Activated T-cell treated with anti-CD3 and anti-CD28 coated beads for 4 hours (primary cell): ENCODE measurements at places on chromosomes 12 and 14.

DNA sequence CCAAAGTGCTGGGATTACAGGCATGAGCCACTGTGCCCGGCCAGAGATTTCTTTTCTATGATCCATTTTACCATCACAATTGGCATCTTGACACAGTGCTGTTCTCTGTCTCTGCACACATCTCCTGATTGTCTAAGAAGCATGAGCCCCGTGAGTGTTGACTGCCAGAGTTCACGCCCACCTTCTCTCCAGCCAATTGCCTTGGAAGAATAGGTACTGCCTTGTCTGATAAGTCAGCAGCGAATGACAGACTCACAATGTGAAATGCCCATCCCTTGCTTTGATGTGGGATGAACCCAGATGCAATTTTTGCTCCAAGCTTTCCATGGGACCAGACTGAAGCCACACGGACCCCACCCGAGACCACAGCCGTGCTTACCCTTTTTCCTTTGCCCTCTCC is 19.3 kb downstream of the EIF5 start:
- no peak for DNase-seq

DNA sequence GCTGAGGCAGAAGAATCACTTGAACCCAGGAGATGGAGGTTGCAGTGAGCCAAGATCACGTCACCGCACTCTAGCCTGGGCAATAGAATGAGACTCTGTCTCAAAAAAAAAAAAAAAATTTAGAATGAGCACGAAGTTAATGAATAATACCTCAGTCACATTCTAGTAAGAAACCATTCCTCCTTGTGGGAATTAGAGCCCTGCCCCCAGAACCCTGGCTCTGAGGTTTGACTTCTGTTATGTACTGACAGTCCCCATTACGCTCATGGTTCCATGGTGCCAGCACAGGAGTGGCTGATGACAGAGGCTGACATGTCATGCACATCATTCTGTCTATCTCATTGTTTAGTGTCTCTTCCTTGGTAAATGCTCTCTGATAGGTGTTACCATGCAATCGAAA is 132.6 kb upstream of the FGD4 start:
- DNase-seq = no peak

- no peak for DNase-seq
Measured at GRCh38 chr14:89936654-89937185, 17.8 kb downstream of the EFCAB11 start.

DNA sequence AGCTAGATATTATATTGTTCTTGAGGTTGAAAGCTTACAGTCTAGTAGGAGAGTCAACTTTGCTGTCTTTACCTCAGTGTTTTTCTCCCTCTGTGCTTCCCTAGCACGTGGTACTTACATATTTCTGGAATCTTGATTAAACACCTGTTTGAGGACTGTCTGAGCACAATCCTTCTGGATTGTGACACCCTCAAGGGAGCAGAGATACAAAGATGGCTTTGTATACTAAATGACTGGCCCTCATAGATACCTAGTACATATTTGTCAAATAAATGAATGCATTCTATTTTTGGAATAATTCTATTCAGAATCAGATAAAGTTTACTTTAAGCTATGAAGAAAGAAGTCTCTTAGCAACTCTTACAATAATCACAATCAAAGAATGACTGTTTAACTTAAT is 113.3 kb downstream of the LRRK2 start:
- no peak for DNase-seq

DNA sequence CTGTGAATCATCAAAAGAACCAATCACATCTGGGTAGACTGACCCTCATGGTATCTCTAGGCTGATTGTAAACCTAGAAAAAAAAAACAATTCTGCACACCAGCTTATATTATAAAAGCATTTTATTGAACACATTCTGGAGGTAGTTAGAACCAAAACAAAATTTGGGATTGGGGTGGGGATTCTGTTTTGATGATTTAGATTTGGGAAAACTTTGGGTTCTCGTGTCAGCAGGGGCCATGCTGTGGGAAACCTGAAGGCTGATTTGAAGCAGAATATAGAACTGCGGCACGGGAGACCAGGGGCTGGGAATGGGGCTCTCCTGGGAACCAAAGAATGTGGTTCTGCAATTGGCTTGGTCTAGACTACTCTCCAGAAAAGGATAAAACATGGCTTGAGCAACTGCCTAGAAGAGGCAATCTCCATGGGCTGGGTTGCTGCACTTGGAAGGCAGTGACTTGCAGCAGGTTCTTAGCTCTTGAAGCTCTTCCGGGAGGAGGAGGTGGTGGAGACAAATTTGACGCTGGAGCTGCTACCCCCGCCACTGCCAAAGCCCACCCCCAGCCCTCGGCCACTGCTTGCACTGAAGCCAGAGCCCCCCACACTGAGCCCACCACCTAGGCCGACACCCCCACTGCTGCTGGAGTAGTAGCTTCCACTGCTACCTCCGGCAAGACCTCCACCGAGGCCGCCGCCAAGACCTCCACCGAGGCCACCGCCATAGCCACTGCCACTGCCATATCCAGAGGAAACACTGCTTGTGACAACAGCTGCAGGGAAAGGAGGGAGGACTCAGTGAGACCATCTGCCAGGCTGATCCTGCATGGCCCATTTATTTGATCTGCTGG is 5.5 kb downstream of the KRT5 start:
- no peak for DNase-seq

DNA sequence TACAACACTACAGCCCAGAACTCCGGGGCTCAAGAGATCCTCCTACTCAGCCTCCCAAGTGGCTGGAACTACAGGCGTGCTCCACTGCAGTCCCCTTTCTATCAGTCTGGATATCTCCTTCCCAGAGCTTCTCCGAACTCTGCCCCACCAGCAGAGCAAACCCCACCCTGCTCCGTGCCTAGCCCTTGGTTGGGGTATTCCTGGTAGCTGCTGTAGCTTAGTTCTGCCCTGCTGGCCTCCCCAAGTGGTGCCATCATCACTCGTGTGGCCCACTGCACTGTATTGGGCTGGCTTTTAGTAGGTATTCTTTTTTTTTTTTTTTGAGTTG is 9.5 kb downstream of the HSP90AA1 start:
- no peak for DNase-seq

- no peak for DNase-seq
Measured at GRCh38 chr12:133023566-133023965, 13.7 kb upstream of the ZNF84 start.

GRCh38 chr14:45298423-45299117 is 45.6 kb upstream of the MIS18BP1 start:
- no peak for DNase-seq

DNA sequence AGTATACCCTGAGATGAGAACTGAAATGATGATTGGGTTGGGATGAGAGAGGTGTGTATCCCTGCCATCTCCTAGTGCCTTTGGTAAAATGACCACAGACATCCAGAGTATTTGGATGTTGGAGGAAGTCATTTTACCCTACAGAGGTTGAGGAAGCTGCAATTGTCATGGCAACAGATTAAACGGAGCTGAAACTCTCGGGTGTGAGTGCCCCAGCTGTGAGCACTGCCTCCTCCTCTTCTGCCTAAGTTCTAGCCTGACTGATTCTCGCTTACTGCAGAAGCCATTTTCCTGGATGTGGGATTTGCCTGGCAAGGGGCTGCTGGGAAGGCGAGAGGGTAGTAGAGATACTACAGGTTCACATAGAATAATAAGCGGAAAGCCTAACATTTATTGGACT is 10.3 kb upstream of the PPP4R4 start:
- no peak for DNase-seq

DNA sequence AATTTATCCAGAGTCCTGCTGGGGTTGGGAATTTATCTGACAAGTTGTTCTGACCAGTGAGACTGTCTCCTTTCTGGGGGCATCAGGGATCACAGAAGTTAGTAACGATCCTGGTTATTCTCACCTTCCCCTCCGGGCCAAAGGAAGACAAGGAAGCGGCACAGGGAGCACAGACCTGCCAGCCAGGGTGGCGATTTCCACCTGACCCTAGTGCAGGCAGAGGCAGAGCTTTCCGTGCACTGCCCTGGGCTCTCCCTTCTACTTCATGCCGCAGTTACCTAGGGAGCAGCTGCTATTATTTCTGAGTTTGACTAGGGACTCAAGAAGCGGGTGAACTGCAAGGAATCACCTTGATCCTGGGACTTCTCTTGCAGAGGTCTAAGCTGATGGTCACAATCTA is 7.4 kb downstream of the TMEM106C start:
- DNase-seq = no peak

GRCh38 chr14:71346685-71347084 is 439.4 kb downstream of the PCNX1 start:
- no peak for DNase-seq

GRCh38 chr14:69504775-69505174 is 20.2 kb downstream of the PLEKHD1 start:
- no peak for DNase-seq

GRCh38 chr14:38278035-38278434 is 22.1 kb upstream of the CLEC14A start:
- no peak for DNase-seq

DNA sequence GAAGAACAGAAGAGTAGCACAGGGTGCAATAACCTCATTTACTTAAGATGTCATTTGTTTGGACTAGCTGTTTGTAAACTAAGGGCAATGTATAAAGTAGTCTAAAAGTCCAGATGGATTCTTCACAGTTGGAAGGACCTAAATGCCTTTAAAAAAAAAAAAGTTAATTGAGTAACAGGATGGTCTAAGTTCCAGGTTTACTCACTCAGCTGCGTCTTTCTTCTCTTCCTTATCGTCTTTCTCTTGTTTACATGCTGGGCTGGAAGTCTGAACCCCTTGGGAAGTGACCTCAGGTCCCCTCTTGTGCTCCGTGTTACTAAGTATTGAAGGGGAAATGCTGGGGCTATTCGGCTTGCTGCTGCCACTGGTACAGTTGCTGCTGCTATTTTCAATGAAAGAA is 82.5 kb downstream of the SH2B3 start:
- DNase-seq = no peak

- DNase-seq = no peak
Measured at GRCh38 chr14:95296966-95297365, 22.7 kb downstream of the CLMN start.

GRCh38 chr12:3564411-3564810 is 73.4 kb downstream of the PRMT8 start:
- no peak for DNase-seq

DNA sequence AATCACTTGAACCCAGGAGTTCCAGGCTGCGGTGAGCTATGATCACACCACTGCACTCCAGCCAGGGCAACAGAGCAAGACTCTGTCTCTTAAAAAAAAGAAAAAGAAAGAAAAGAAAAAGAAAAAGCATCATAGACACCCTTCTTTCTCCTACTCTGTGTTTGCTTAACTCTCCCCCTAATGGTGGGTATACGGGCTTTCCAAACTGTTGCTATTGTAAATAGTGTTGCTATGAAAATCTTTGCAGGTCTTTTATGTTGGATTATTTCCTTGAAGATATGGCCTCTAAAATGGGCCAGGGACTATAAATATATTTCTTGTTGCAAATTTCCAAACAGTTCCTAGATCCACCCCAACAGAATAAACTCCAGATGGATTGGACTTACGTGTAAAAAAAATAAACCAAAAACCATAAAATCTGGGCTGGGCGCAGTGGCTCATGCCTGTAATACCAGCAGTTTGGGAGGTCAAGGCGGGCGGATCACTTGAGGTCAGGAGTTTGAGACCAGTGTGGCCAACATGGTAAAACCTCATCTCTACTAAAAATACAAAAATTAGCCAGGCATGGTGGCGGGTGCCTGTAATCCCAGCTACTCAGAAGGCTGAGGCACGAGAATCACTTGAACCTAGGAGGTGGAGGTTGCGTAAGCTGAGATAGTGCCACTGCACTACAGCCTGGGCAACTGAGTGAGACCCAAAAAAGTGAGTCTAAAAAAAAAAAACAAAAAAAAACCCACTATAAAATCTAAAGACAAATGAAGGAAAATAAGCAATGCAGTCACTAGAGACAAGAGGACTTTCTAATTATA is 25.9 kb downstream of the NFKBIA start:
- no peak for DNase-seq

- no peak for DNase-seq
Measured at GRCh38 chr14:56280843-56281242, 162.6 kb downstream of the PELI2 start.

DNA sequence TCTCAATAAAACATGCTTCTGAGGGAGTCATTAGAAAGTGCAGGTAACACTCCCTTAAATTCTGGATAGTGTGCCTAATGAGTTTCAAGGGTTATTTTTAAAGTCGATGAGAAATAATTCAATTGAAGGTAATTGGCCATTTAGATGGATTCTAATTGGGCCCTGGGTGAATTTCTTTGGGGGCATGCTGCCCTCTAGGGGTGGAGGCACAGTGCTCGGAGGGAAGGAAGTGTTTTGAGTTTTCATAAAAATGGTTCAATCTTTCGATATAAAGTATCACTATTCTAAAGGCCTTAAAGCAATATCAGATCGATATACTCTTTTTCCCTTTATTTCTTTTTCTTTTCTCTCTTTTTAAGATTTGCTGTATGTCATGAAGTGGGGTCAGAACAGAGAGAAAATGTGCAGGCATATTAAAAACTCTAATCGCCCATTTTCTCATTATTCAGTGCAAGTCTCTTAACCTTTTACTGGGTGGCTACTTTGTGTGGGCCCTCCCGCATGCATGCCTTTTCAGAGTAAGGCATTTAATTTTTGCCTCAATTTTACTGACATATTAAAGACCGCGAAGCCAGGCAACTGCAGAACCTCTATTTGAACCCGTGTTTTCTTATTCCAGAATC is 25.5 kb downstream of the NKX2-8 start:
- DNase-seq = no peak

GRCh38 chr12:71057330-71057729 is 100.5 kb downstream of the TSPAN8 start:
- no peak for DNase-seq

DNA sequence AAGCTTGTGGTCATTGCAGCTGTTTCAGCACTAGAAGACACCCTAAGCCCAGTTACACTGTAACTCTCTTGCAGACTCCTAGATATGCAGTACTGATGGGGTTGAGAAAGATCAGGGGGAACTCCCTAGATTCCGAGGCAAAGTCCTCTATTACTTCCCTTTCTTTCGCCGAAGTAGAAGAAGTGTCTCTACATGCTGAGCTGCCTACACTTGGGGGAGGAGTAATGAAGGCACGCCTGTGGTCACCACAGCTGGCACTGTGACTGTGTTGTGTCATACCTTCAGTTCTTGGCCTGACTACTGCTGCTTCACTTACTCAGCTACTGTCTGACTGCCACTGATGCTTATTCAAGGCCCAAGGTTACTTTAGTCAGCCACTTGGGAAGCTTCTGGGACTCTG is 35.1 kb upstream of the RPL10L start:
- no peak for DNase-seq

GRCh38 chr12:70756118-70756517 is 118.9 kb upstream of the PTPRB start:
- DNase-seq = no peak
